ENCODE measurements at places on chromosomes 1 and 21.

DNA sequence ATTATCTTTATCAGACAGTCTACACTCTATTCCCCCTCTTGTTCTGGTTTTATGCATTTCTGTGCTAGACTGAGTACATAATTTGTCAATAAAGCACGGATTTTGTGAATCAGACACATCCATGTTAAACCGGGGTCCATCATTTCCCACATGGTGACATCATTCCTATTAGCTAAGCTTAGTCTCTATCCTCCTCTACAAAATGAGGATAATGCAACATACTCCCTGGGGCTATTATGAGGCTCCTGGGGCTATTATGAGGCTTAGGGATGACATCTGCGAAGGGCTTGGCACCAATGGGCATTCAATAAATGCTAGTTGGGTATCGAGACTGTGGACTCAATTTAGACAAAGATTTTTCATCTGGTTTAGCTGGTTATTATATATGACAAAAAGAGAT lies 25.1 kb upstream of the APP start:
- no peak for DNase-seq

- no peak for DNase-seq
Observed at GRCh38 chr1:91553177-91553591, 52.5 kb downstream of the CDC7 start.

DNA sequence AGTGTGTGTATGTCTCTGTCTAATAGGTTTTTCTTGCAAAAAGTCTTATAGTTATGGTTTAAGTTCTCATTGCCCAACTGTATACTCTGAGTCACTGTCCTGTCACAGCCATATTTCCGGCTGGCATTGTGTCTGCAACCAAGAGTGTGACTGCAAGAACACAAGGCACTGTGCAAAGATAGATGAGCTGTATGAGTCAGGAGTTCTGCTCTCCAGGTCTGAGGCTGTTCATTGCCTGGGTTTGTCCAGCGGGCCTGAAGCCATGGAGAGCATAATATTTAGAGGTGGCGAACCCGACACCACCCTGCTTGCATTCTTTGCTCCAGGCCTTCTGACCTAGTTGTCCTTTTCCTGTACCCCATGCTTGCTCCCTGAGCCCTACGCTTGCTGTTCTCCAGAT lies 50.9 kb upstream of the CNIH3 start:
- no peak for DNase-seq

- no peak for DNase-seq
Observed at GRCh38 chr1:226365831-226366231, 42.1 kb downstream of the PARP1 start.

GRCh38 chr1:65067491-65068201 lies 80.4 kb upstream of the AK4 start:
- no peak for DNase-seq

DNA sequence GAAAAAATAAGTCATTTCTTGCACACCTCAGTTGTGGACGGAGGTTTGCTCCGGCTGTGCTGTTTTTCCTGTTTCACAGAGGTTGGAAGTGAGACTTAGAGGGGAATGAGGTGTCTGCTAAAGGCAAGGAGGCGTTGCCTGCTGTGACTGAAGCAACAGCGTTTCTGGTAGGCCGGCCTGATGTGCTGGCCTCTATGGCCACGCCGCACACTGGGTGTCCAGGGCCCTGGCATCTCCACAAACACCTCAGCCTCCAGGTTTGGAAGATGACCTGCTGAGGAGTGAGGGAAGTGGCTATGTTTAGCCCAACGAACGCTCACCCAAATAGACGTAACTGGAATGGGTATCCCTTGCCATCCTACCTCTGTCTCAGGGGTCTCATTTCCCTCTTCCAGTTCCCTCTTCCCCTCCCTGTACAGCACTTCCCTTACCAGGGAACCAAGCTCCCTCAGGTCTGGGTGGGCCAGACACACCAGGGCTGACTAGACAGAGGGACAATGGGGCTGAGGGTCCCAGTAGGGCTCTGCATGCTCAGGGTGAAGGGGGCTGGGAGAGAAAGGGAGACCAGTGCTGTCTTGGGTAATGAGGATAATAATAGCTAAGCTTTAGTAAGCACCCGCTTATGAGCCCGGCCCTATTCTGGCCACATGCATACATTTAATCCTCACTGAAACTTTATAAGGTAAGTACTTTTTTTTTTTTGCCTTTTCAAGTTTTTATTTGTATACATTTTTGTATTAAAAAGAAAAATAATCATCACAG lies 11.9 kb downstream of the CACNA1S start:
- no peak for DNase-seq

- no peak for DNase-seq
Observed at GRCh38 chr1:176838276-176838995, 326.1 kb downstream of the ASTN1 start.

DNA sequence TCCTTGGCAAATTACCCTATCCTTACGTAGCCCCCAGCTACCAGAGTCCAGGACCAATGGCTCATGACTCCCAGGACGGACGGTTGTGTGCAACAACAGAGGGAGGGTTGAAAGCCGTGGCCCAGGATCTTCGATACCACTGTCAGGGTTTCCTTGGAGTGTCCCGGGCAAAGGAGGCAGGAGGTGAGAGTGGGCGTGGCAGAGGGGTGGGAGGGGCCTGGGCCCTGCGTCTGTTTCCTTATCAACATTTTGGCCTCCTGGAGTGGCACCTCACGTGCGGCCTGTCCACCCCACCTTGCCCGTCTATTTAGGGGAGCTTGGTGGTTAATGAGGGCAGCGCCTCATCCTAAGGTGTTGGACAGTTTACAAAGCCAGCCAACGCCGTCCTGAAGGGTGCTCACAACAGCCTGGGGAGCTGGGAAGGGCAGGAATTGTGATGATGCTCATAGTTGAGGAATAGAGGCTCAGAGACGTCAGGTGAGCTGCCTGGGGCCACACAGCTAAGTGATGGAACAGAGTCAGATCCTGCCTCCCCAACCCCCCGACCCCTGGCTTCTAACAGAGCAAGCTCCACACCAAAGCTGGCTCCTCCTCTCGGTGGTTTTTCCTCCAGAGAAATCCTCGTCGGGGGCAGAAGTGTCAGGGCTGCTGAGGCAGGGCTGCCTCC lies 17.4 kb upstream of the ARHGEF10L start:
- DNase-seq = no peak

DNA sequence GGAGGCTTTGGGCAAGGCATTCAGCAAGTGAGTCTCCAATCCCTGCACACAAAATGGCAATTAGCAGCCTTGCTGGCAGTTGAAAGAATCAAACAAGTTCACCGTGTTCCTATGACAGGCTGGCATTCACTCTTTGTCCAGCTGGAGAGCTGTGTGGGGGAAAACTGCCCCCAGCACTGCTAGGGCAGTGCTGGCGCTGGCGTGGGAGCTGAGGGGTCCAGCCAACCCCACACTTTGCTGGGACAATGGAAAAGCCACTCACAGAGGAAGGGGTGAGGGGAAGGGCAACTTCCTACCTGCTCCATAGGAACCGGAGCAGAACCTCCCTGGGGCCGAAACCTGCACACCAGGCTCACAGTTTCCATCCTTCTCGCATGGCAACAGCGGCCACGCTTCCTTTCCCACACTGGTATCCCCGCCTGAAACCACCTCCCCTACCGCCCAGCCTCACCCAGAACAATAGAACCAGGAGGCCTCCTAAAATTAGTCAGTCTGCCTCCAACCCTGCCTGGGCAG lies 26.7 kb upstream of the KCNN3 start:
- no peak for DNase-seq

DNA sequence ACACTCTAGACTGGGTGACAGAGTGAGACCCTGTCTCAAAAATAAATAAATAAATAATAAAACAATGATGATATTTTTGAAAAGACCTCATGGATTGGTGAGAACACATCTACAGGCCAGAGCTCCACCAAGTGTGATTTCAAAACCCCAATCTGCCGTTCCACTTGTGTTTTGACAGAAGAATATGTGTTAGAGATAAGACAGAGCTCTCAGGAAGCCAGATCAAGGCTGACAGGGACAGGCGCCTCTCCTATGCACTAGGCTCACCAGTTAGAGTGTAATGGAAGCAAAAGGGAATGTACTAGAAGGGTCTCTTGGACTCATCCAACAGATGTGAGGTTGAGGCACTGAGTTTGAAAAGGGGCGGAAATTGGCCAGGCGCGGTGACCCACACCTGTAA lies 110.7 kb upstream of the ERRFI1 start:
- DNase-seq = no peak

GRCh38 chr1:202160377-202160940 lies at the start of gene PTPN7:
TSS of gene PTPN7 (minus strand) at chr1:202160602. CDS start at chr1:202159402, 1,200 bp downstream.
- DNase-seq = peak; percentile 67

DNA sequence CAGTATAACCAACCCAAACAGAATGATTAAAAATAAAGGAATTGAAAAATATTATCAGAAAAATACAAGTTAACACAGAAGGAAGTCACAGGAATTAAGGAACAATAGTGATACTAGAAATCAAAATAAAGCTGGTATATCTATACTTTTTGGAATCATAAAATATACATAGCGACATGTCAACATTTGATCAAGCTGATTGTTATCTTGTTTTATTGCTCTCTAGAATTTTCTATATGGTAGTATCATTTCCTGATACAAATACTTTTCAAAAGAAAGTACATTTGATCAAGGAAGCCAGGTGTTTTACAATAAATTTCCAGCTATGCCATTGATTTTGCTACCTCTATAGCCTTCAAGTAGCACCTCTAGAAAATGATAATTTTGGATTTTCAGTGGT lies 489.5 kb upstream of the PKN2 start:
- no peak for DNase-seq

- no peak for DNase-seq
Observed at GRCh38 chr21:37008724-37009123, 2.2 kb downstream of the RIPPLY3 start.

- DNase-seq = no peak
Observed at GRCh38 chr1:31514117-31514516, 62.2 kb upstream of the TINAGL1 start.

DNA sequence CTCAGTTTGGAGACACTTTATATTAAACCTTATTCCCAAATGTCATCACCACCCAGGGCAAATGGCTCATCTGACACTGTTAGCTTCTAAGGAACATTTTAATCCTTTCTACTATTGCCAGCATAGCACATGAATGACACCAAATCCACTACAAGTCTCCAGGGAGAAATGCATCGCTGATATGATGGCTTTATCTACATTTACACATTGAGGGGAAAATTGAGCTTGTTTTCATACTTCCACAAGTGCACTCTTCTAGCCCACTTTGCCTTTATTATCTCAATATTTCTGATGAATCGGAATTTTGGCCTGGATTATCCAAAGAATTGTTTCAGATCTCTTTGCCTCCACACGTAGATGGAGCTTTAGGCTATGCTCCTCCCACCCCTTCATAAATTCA lies 75.4 kb downstream of the RUNX1 start:
- DNase-seq = no peak

DNA sequence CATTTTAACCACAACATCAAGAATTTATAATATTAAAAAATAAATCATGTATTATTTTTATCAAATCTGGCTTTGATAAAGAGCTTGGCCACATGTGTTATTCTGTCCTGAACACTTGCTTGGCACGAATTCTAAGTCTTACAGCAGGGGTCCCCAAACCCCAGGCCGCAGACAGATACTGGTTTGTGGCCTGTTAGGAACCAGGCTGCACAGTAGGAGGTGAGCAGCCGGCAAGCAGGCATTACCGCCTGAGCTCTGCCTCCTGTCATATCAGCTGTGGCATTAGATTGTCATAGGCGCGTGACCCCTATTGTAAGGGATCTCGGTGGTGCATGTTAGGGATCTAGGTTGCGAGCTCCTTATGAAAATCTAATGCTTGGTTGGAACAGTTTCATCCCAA lies 127.6 kb upstream of the IVNS1ABP start:
- DNase-seq = no peak

GRCh38 chr1:181129771-181130606 lies 41.5 kb downstream of the IER5 start:
- no peak for DNase-seq

DNA sequence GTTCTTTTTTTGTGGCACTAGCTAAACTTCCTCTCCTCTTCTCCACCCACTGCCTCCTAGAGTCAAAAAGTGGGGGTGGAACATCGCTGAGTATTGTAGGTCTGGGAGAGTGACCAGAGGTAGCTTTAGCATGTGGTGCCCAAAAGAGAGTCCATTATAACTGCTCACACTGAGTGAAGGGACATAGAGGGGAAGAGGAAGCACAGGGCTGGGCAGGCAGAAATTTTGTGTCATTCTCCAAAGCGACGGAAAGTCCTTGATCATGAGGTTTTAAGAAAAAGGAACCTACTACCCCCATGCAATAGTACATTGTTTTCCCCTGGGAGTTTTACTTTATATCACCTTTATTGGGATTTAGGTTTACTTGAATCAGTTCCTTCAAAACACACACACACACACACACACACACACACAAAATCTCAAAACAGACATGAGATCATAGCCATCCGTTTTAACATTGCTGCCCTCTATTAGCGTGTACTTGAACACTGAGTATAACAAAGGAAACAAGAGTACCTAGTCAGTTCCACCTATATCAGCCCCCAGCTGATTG lies 4.1 kb downstream of the CD84 start:
- no peak for DNase-seq

DNA sequence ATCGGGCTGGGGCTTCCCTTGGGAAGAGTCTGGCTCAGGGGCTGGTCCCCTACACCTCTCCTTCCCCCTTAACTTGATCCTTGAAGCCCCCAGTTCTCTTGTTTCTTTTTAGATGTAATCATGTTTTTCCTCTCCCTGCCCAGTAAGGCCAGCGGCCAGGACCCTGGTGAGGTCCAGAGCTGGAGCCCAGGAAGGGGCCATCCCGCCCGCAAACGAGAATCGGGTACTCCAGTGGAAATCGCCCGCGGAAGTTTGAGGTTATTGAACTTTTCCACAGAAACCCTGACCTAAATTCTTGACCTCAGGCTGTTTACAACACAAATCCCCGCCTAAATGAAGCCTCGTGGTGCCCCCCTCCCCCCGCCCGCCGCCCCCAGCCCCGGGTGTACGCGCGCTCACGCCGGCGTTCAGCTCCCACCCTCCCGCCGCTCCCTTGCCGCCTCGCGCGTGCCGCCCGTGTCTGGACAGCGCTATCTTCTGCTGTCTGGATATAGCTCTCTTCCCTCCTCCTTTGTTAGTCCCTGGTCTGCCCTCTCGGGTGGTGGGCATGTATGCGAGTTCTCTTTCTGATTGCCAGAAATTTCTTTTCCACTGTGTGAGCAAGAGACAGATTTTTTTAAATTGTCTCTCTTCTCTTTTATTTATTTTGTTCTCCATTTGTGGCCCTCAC lies 165.9 kb upstream of the CACNA1E start:
- DNase-seq = no peak

- DNase-seq = no peak
Observed at GRCh38 chr1:22275167-22275566, 132.3 kb upstream of the WNT4 start.

DNA sequence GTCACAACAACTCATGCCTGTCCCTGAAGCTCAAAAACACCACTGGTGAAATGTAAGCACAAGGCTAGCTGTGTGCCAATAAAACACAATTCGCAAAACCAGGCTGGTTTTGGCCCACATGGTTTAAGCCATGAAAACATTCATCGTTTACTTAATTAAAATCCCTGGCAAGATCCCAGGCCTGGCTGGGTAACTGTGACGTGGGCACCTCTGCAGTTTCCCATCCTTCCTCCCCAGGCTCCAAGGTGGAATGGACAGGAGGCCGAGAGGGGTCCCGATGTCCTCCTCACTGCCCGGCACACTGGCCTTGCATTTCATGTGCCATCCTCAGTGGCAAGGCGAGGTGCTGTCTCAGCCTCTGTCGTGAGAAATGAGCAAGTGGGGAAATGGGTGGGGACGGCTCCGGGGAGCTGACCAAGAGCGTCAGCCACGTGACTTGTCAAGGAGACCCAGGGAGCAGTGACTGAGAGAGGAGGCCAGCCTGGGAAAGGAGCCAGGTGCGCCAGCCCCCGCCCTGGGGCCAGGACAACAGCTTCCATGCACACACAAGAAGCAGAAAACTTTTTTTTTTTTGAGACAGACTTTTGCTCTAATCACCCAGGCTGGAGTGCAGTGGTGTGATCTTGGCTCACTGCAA lies 153.1 kb upstream of the RAB4A start:
- DNase-seq = no peak
